Brain pericyte (primary cell): ENCODE measurements at places on chromosomes 11 and 22.

DNA sequence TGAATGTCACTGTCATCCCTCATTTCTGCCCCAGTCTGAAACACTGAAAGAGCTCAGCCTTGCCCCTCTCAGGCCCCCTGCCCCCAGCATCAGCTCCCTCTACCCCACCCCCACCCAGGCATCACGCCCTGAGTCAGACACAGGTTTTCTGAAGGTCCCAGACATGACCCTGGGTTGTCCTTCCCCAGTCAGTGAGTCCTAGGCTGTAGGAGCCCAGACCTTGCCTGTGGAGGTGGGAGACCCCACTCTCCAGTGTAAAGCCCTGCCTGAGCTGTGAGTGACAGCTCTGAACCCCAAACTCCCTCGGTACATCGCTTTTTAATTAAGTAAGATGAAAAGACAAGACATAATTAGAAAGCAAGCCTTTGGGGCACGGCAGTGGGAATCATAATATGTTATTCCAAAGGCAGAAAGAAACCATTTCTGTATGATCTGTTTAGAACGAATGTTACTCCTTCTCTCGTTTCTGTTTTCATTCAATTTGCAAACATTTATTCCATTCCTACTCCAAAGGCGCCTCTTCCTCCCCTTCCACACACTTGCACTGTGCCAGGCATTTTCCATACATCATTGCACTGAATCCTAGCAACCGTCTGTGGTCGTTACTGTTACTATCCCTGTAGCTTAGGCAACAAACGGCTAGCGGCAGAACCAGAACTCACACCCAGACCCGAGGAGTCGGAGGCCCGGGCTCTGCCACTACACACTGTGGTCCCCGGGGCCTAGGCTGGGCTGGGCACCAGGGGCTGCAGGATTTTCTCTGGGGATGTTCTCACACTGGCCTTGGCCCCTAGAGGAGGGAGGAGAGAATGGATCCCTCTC lies 63.4 kb downstream of the CD6 start:
- no peak for DNase-seq

- no peak for DNase-seq
These were observed at the start of gene CHCHD10 for GRCh38 chr22:23767673-23768548. Gene CHCHD10 (minus strand): TSS chr22:23767972. CDS start chr22:23767874, 98 bp downstream.

GRCh38 chr11:66333896-66334604 lies 2.2 kb downstream of the RIN1 start:
- DNase-seq, result no peak

DNA sequence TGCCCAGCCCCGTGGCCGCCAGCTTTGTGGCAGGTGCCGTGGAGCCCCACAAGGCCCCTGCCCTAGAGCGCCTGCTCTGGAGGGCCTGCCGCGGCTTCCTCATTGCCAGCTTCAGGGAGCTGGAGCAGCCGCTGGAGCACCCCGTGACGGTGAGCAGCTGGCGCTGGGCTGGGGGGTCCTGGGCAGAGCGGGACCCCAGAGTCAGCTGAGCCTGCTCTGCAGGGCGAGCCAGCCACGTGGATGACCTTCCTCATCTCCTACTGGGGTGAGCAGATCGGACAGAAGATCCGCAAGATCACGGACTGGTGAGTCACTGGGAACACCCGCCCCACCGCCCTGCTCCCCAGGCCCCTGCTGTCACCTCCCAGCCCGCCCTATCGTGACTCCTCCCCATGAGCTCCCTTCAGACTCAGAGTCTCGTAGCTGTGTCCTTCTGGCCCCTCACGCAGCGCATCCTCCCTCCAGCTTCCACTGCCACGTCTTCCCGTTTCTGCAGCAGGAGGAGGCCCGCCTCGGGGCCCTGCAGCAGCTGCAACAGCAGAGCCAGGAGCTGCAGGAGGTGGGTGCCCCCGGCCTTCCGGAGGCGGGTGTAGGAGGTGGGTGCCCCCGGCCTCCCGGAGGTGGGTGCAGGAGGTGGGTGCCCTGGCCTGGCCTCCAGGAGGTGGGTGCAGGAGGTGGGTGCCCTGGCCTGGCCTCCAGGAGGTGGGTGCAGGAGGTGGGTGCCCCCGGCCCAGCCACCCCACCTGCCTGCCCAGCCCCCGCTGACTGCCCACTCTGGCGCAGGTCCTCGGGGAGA lies 4.7 kb downstream of the TCIRG1 start:
- DNase-seq, result peak; percentile 84

DNA sequence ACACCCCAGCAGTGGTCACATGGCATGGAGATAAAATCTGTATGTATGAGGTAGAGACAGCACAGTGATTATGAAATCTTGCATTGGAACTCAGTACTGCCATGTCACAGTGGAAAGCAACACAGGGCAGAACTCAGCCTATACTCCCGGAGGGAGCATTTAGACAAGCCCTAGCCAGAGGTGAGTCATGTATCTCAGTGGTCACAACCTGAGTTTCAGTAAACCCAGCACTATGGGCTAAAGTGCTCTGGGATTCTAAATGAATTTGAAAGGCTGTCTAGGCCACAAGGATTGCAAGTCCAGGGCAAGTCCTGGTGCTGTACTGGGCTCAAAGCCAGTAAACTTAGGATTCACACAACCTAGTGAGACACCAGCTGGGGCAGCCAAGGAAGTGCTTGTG lies 1717.1 kb upstream of the RAG2 start:
- DNase-seq, result no peak

GRCh38 chr11:83070731-83071566 lies 748 bp downstream of the RAB30 start:
- no peak for DNase-seq

GRCh38 chr11:9460322-9461062 lies at the start of gene ZNF143:
Gene ZNF143 (plus strand): TSS chr11:9461012. CDS start chr11:9471309, 10,297 bp downstream.
- peak; percentile 100 for DNase-seq
